ENCODE measurements at places on chromosomes 2 and 18. TPM values are rescaled to one million over a fixed set of nuclear protein-coding genes. Genes with fewer than 3 reads are reported as not detected.

STPG4 gene
- polyA plus RNA-seq: not detected

PKDCC gene
- polyA plus RNA-seq: 4.1 TPM

MEP1B gene
- not detected for polyA plus RNA-seq

RGPD6 gene
- polyA plus RNA-seq: 6.3 TPM

POTEC gene
- polyA plus RNA-seq: not detected

CIB4 gene
- polyA plus RNA-seq: not detected

UBE2E3 gene
- polyA plus RNA-seq: 160 TPM

OTX1 gene
- 1.0 TPM for polyA plus RNA-seq

ANKRD53 gene
- 5.7 TPM for polyA plus RNA-seq

PDCD1 gene
- 0.20 TPM for polyA plus RNA-seq

IL1RL2 gene
- polyA plus RNA-seq: 0.14 TPM

AQP12A gene
- polyA plus RNA-seq: not detected

NT5DC4 gene
- not detected for polyA plus RNA-seq

CDH19 gene
- 0.68 TPM for polyA plus RNA-seq

LANCL1 gene
- 66.3 TPM for polyA plus RNA-seq

SCG2 gene
- 63.4 TPM for polyA plus RNA-seq

GRCh38 chr2:71503837-71504236, 50.5 kb downstream of the DYSF start:
- DNase-seq: no peak

DNA sequence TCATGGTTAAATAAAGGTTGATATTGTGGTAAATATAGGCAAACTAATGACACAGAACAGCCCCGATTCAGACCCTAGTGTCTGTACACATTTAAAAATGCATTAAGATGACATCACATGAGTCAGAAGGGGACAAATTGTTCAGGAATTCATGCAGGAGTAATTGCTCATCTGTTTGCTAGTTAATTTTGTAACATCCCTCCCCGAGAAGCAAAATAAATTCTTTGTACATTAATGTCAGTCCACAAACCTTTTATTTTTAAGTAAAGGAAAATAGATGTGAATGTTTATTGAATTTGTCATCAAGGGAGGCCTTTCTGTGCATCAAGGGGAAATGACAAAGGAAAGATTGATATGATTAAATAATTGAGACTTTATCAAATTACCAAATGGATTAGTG, 69.9 kb downstream of the SH3BP4 start:
- no peak for DNase-seq

DNA sequence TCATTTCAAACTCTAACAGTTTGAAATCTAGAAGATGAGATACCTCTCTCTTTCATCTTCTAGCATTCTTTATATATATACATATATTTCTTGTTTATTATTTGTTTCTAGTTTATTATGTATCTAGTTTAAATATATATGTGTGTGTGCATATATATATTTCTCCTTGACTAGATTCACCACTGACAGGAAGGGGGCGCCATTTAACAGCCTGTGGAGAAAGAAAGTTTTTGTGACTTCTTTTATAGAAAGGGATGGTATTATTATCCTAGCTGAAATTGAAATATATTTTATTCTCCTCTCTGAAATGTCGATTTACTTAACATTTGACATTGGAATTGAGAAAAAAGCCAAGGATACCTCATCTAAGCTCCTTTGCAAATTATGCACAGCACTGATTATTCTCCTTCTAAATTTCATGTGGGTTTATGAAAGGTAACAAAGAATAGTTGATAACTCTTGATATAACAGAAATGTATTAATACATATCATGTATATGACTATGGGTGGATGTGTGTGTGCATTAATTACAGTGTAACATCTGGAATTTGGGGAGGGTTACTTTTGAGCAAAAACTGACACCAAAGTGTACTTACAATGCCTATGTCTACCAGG, 160.7 kb upstream of the NT5C1B start:
- peak; percentile 87 for DNase-seq

DNA sequence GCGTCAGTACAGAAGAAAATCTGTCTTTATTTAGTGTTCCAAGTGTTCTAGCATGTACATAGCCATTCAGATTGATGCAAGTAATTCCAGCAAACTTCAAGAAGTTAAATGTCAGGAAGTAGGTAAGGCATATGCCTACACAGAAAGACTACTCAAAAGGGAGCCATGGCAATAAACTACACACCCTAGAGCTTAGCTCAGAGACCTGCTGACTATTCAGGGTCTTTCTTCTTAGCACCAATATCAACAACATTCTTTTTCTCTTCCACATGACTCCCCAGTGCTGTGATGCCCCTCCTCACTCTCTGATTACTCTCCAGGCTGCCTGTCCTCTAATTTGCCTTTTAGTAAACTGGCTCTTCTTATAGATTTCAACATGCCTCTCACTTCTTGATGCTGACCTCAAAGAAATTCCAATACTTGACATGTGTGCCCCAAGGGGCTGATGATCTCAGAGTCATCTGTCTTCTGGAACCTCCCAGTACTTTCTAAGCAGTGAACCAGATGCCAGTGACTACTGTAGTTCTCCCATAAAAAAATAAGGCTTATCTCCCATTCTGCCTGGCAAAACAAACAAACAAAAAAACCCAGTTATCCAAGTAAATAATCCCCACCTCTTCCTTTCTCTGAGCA, 909.2 kb upstream of the FANCL start:
- DNase-seq: no peak

GRCh38 chr2:172623249-172623965, 67.5 kb downstream of the PDK1 start:
- DNase-seq: no peak

- no peak for DNase-seq
Observed at GRCh38 chr2:191927319-191927867, 80.5 kb upstream of the CAVIN2 start.

DNA sequence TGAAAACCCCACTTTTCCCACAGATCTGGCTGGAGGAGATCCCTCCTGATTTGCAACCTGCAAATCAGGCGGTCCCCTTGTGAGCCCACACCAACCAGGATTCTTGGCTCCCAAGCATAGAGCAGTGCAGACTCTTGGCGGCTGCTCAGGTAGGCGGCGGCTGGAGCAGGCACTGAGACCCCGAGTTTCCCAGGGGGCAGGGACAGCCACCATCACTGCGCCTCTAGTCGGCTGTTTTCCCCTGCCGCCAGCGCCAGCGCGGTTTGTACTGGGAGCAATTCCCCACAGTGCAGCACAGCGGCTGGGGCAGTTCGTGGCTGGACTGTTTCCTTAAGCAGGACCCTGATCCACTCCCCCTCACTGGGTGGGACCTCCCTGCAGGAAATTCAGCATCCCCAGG, 323.3 kb downstream of the TRIB2 start:
- no peak for DNase-seq

- no peak for DNase-seq
Observed at GRCh38 chr2:30273574-30273929, 42.2 kb downstream of the LBH start.

DNA sequence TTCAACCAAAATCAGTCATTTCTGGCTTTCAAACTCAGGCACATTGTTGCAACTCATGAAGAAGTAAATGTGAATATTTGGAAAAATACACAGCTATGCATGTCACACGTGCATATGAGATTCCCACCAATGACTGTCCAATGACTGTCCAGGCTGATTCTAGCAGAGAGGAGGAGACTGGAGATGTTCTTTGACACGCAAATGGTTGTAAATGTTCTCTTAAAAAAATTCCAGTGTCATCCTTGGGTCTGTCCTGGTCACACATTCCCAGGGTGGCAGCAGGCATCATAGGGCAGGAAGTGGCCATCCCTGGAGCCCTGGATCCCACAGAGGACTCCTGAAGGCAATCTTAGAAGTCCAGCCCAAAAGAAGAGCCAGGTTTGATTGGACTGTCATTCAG, 40.9 kb downstream of the TWIST2 start:
- no peak for DNase-seq

DNA sequence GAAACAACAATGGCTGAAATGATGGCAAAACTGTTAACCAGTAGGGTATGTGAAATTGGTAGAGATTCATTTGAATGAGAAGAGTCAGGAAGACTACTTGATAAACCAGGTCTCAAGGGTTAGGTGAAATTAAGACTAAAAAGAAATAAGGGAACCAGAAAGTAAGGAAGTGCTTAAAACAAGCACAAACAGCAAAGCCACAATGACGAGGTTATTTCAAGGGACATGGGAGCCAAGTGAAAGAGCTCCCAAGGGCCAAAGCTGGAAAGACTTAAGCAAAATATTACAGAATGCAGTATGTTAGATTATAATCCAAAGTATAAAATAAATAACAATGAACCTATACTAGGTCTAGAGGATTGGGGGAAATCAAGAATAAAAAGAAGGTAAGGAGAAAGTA, 19.3 kb upstream of the CD302 start:
- DNase-seq: no peak

DNA sequence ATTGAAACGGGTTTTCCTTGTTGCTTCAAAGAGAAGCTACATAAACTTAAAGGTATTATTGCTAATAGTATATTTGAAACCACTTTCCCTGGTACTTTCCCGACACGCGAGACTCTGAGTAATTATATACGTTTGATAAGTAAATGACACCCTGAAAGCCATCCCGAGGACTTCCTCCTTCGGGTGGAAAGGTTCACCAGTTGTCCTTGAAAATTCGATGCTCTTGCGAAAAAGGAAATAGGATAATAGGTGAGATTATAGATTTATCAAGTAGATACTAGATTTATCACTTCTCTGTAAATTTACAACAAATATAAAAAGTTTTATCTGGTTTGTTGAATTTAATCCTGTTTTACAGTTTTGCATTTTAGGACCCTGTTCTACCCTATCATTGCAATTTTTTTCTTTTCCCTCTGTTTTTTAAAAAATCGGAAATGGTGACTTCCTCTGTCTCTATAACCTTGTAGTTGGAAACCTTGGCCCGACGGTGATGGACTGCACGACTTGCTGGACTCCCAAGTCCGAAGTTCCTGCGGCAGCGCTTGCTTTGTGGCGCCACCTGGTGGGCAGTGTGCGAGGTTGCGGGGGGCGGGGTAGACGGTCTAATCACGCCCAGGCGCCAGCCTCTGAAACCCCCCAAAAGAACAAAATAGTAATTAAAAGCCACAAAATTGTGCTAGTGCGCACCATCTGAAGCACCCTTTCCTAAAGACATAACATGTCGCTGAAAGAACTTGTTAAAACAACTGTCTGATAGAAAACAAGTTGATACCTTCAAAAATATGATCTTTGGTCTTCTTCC, 972 bp upstream of the DLX2 start:
- peak; percentile 86 for DNase-seq

- DNase-seq: no peak
Observed at GRCh38 chr18:9901377-9901776, 12.4 kb upstream of the VAPA start.

GRCh38 chr2:68889500-68889899, 18.3 kb upstream of the BMP10 start:
- DNase-seq: no peak

DNA sequence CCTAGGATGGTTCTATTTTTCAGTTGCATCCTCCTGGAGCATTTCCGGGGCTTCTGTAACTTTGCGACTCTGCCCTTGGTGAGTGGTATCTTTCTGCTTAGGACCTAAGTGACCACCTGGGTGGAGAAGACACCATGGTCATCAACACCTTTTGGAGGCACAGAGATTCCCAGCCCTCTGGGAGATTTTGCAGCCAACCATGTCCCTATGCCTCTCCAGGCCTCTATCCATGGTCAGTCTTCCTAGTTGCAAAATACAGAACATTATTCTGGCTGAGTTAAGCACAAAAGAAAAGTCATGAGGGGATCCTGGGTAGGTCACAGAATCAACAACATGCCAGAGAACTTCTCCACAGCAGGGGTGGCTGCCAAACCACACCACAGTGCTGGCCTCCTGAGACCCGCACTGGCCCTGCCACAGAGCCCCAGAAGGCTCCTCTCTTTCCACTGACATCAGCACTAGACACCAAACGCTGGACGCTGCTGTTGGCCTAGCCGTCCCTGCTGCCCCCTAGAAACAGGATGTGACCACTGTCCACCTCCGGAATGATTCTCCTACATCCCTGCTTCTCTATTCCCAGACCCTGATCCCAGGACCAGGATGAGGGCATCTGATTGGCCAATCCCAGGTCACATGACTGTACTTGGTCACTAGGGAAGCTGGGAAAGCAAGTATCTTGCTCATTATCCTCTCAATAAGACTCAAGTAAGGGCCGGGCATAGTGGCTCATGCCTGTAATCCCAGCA, 47.7 kb downstream of the SMAD7 start:
- no peak for DNase-seq

DNA sequence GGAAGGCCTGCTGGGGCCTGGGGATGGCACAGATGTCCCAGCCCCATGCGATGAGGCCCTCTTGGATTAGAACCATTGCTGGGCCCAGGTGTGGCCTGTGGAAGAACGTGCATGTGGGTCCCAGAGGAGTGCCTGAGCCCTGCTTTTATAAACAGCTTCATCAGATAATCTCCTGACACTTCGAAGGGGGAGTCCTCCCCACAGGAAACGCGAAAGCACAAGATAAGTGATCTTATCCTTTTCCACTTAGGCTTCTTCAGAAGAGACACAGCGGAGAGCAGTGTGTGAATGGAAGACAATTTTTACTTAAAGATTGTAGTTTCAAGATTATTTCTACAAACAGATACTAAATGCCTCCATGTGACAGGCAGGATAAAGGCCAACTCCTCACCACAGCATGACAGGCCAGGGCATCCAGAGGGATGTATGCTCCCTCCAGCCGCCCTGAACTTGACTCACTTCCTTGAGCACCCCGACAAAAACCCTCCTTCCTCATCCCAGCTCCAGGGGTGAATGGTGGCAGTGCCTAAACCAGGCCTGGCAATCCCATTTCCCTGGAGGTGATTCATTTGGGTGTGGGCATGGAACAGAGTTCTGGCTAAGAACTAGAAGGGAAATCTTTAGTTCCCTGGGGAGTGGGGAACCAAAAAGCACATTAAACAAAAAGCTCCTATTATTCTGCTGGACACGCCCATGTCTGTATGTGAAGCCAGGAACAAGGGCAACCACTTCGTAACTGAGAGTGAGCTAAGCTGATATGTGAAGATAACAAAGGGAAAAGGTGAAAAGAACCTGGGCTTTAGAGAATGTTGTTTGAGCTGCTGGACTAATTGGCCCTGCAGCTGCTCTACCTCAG, 56.2 kb upstream of the TMEM163 start:
- DNase-seq: peak; percentile 37

- peak; percentile 66 for DNase-seq
Observed at GRCh38 chr2:156589381-156590079, 153.4 kb downstream of the GPD2 start.

- DNase-seq: peak; percentile 99
Observed at GRCh38 chr2:40512256-40512655, 60.4 kb upstream of the SLC8A1 start.

DNA sequence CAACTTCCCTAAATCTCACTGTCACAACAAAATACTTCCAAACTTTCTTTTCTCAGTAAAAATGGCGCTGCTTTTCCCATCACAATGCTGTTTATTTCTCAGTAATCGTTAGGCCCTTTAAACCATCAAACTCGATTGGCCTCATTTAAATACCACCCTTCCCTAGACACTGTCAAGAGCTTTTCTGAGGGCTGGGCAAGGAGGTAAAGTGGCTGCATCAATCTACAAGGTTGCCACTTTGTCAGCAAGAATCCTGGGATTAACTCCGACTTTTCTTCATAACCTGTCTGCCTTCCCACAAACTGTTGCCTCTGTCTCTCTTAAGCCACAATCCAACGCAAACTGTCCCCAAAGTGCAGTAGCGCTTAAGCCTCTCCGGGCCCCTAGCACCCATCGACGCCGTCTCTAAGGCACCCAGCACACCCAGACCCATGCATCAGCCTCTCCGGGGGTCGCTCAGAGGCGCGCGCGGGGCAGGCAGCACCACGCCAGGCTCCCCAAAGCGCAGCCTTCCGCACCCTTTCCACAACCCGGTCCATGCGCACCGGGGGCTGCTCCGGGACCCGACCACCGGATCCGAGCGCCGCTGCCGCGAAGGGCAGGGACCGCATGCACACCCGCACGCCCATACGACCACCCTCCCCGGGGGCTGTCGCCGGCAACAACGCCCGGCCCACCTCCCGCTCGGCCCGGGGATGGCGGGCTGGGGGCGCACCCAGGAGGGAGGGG, 683 bp downstream of the MBOAT2 start:
- peak; percentile 35 for DNase-seq

Data from brain (organoid and tissue), 16 donors.